ENCODE measurements at places on chromosomes 12 and 14.

- no peak for DNase-seq
These were observed 12.8 kb downstream of the DIP2B start for GRCh38 chr12:50517421-50518048.

- no peak for DNase-seq
These were observed 27.2 kb downstream of the TSPAN8 start for GRCh38 chr12:71130521-71131069.

GRCh38 chr12:115980339-115980738 is 297.2 kb downstream of the MED13L start:
- no peak for DNase-seq

DNA sequence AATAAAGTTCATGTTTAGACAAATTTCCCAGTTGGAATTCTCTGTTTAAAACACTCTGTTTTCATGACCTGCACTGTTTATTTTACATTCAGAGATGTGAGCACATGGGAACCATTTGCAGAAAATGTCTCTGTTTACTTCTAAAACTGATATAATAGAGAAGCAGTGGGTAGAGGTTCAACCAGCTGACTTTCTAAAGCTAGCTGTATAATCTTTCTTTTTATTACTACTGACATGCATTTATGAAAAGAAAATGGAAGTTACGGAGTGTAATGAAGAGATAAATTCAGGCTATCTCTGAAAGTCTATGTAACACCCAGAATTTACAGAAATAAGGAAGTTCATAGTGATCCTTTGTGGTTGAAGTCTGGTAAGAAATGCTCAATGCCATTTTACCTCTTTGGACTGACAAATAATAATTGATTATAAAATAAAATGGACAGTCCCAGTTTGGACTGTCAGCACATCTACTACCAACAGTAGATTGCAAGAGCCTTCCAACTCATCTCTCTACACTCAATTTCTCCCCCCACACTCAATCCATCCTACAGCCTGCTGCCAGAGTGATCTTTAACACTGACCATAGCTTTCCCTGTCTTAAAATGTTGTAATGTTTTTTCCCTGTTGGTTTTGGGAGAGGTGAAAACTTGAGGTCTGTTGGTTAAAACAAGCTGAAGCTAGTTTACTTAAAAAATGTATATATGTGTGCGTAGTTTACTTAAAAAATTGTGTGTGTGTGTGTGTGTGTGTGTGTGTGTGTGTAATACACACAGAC is 137.4 kb downstream of the AEBP2 start:
- no peak for DNase-seq

- DNase-seq = no peak
These were observed 10.4 kb upstream of the NOPCHAP1 start for GRCh38 chr12:104975587-104976343.

DNA sequence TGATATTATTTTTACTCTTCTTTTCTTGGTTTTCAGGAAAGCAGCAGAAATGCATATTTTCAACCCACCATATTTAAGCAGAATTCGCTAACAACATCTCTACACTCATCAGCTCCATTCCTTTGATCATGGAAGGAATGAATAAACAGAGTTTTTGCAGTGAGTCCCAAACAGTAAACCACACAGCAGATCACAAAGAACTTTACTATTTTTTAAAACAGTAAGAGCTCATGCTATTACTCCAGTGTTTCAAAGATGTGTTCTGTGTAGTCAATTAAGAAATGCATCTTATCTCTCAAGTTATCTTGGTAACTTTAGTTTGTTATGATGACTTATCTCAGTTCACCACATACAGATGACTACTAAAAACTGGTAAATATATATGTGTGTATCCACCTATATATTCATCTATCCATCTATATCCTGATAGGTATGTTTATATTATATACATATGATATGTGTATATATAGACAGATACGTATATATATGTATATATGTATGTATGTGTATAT is 843.5 kb downstream of the BCL11B start:
- DNase-seq = no peak

DNA sequence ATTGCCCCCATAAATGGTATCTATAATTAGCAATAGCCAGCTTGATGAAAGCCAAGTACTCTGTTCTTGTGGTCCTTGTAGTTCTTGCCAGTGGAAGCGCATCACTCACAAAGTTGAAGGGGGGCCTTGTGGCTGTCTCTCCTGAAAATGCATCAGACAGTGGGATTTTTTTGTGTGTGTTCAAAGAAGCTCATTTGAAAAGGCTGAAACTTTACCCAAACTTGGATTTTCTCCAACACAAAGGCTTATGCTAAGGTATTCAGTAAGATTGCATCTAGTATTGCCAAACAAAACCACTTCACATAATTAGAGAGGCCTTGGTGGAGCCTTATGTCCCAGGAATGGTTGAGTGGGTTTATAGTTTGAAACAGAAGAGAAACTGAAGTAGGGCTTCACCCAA is 216.7 kb upstream of the TMTC1 start:
- no peak for DNase-seq

- DNase-seq = no peak
These were observed 7.2 kb upstream of the SSPN start for GRCh38 chr12:26188127-26188526.

DNA sequence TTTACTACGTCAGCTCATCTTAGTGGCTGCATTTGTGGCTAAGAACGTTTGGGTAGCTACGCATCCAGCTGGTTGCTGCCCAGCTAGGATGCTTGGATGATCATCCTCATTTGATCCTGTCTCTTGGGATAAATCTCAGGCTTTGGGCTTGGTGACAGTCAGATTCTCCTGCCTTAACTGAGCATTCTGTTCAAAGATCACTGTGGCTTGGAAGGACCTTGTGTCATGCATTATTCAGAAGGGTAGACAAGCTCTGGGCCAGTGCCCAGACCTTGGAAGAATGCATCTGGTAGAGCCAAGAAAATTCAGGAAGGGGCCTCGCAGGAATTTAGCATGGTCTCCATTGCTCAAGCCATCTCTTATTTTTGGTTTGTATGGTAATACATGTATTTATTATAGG is 188.4 kb downstream of the NRXN3 start:
- DNase-seq = no peak

DNA sequence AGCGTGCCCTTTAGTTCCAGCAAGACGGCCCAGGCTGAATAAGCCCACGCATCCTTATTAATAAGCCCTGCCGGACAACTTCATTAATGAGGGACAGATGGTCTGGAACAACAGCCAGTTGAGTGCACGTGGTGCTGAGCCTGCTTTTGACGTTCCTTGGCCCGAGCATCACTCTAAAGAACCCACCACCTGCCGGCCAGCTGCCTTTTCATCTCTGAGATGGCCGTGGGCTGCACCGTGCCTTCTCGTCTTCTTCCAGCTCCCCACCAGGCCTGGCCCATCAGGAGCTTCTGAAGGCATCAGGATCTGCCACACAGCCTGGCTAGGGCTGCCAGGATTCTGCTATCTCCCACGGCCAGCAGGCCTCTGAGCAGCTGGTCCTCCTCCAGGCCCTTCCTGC is 80.0 kb downstream of the AACS start:
- DNase-seq = no peak

GRCh38 chr14:62079038-62079437 is 316.8 kb downstream of the SNAPC1 start:
- no peak for DNase-seq

DNA sequence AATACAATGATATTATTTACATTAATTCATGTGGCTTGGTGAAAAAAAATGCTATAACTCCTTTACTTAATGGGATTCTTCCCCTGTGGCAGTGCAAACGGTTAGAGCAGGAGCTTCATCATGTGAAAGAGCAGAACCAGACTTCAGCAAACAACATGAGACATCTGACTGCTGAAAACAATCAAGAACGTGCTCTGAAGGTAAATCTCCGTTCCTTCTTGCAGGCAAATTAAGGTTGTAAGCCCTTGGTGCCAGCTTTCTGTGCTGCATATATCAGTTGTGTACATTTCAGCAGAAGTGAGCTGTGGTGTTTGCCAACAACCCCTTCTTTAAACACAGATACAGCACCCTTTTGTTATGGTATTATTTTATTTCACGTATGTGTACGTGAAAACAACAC is 171.7 kb downstream of the MIPOL1 start:
- no peak for DNase-seq

- DNase-seq = no peak
These were observed 8.3 kb downstream of the DERA start for GRCh38 chr12:15919418-15919817.

- DNase-seq = no peak
These were observed 61.3 kb downstream of the KTN1 start for GRCh38 chr14:55641290-55641689.

DNA sequence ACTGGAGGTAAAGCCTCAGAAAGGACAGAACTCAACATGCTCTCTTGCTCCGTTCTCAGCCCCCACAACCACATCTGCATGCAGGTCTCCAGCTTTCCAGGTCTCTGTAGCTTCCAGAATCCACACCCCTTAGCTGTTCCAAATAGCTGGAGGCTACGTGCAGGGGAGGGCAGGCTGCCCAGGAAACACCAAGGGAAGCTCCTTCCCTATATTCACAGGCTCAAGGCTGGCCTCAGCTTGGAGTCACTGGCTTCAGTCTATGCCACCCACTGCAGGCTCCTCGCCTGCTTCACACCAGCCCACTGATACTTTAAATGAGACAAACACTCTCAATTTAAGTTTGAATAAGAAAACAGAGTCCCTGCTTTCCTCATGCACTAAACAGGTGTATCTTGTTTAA is 73.3 kb downstream of the ASCL4 start:
- no peak for DNase-seq

GRCh38 chr14:71733210-71733883 is 198.9 kb upstream of the RGS6 start:
- DNase-seq = no peak

DNA sequence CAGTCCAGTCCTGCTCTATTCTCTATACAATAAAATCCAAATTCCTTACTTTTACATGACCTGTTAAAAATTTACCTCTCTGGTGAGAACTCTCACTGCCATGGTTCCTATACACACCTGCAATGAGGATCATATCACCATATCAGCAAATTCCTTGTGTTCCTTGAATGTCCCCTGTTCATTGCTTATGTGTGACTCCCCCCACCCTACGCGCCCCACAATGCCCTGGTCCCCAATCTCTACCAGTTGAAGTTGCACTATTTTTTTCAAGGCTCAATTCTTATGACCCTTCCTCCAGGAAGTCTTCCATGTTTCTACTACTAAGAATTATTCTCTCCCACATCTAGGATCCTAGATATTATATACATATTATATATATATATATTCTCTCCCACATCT is 82.2 kb upstream of the NEDD1 start:
- DNase-seq = no peak

DNA sequence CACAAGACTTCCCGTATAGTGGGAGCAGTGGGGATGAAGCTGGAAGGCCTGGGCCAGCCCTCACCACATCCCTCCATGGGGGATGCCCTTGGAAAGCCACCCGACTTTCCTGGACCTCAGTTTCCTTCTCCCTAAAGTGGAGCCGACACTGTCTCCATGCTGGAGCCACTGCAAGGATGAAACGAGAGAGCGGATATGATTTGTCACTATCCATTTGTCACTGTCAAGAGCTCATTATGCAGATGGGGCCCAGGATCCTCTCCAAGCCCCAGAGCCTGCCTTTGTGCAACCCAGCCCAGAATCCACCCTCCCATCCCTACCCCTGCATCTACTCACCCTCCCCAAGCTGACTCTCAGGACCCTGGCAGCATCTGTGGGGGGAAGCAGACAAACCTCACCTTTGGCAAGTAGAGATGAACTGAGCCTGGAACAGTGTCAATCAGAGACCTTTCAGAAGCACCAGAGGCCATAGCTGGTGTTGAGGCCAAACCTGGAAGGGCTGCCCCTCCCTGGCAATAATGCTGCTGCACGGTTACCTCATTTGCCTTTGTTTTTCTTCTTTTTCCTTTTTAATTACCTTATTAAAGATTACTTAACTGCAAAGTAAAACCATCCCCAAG is 287.7 kb upstream of the RTL1 start:
- DNase-seq = no peak

- DNase-seq = no peak
These were observed 643 bp upstream of the TAMALIN start for GRCh38 chr12:52005903-52006703.

All from activated naive CD4-positive, alpha-beta T cell (primary cell).